ENCODE measurements at places on chromosomes 11 and 22.

DNA sequence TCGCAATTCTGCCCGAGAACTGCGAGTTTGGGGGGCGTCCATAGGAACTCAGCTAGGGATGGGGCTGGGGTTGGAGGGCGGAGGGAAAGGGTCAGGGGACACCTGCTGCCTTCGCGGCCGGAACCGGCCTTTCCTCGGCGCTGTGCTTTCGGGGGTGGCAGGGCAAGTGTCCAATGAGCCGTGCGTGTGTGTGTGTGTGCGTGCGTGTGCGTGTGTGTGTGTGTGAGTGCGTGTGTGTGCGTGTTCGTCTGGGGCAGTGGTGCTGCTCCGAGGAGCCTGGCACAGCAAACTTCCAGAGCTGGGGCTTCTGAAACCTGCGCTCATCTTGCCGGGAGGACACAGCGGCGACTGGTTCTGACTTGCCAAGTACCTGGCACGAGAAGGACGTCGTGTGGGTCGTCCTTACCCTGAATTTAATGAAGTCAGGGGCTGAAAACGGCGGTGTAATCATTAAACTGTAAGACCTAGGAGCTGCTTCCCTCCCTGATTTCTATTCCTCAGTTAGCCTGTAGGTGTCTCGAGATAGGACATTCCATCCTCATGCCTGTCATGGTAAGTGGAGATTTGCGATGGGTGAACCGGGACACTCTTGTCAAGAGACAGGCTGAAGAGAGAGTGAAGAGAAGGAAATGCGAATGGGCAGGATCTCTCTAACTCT, 27.0 kb upstream of the AMOTL1 start:
- no peak overlapping the region for H3K27ac ChIP-seq
- no peaks in the 10 kb centered on the region for H3K36me3 ChIP-seq
- peaks cover 34% of the 10 kb centered on the region for H3K27me3 ChIP-seq
- H3K4me1 ChIP-seq = peaks cover 14% of the 10 kb centered on the region

GRCh38 chr11:115476463-115477286, 27.5 kb downstream of the CADM1 start:
- H3K4me1 ChIP-seq = no peaks in the 10 kb centered on the region
- DNase-seq = no peak
- H3K36me3 ChIP-seq = no peaks in the 10 kb centered on the region
- H3K4me3 ChIP-seq = no peak overlapping the region
- no peak overlapping the region for H3K27ac ChIP-seq

DNA sequence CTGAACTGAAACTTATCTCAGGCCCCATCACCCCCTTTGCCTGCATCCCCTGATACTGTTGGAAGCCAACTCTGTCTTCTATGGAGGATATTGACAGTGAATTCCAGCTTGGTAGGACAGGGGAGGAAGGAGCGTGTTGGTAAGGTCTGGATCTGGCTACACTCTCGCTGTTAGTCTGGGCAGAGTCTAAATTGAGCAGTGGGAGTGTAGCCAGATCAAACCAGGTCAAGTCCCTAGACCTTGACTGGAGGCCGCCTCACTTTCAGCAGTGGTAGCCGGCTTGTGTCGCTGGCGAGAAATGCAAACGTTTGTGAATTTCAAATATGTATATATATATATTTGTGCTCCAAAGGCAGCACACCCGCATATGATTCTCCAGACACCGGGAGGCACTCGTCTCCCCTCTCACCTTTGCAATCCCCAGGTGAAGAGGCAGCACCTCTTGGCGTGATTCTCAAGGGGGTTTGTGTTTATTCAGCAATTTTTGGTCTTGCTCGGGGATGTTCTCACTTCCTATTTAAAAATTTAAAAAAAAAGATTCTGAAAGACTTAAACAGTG, 26.7 kb downstream of the DHCR7 start:
- H3K27ac ChIP-seq = no peak overlapping the region
- DNase-seq = no peak
- peaks cover 4% of the 10 kb centered on the region for H3K27me3 ChIP-seq
- H3K36me3 ChIP-seq = no peaks in the 10 kb centered on the region
- H3K4me3 ChIP-seq = no peak overlapping the region

DNA sequence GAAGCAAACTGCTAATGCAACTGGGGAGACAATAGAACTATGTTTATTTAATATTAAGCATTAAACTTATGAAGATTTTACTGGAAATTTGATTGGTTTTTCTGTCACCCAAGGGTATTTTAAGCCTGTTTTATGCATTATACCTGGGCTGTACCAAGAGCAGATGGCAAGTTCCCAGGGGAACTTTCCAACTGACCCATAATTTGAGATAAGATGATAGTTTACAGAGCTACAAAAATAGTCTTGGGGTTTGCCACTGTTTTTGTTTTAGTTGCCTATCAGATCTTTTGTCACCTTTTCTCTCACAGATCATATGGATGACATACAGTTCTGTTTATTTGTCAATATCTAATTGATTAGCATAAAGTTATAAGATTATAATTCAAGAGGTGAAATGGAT, 43.9 kb downstream of the PDE3B start:
- H3K27me3 ChIP-seq = no peaks in the 10 kb centered on the region
- peak overlapping the region; percentile 10 for H3K4me3 ChIP-seq
- no peak for DNase-seq
- H3K27ac ChIP-seq = no peak overlapping the region

DNA sequence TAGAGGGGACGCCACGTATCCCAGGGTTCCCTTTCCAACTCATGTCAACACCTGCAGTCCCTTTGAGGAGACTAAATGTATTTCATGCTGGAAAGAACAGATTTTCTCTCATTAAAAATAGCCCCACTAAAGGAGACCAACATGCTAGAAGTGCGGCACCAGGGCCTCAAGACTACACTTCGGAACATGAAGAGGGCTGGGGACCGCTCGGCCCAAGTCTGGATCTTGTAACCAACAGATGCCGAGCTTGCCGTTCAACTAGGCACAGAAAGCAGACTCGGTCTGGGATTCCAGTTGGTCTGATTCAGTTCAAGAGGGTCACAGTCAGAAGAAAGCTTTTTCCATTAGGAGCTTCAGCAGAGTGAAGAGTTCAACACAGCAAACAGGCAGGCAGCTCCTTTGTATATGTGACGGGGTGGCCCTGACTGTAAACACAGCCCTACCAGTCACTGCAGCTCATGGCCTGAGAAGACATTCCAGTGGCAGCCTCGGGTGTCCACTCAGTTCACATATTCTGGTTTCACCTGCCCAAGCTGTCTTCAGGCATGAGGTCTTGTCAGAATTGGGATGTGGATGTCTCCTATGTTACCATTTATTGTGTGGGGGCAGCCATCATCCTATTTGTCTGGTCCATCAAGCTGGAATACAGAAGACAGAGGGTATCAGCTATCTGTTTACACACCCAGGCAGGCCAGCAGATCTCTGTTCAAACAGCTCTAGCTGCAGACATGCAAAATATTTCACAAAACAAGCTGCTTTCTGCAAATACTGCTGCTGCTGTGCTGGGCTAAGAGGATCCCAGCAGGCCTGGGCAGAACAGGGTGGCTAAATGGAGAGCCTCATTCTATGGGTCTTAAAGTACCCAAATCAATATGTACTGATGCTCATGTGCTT, 8.8 kb downstream of the RIC8A start:
- H3K36me3 ChIP-seq = peaks cover 42% of the 10 kb centered on the region
- DNase-seq = no peak
- H3K4me1 ChIP-seq = no peaks in the 10 kb centered on the region
- no peak overlapping the region for H3K27ac ChIP-seq
- no peak overlapping the region for H3K4me3 ChIP-seq

DNA sequence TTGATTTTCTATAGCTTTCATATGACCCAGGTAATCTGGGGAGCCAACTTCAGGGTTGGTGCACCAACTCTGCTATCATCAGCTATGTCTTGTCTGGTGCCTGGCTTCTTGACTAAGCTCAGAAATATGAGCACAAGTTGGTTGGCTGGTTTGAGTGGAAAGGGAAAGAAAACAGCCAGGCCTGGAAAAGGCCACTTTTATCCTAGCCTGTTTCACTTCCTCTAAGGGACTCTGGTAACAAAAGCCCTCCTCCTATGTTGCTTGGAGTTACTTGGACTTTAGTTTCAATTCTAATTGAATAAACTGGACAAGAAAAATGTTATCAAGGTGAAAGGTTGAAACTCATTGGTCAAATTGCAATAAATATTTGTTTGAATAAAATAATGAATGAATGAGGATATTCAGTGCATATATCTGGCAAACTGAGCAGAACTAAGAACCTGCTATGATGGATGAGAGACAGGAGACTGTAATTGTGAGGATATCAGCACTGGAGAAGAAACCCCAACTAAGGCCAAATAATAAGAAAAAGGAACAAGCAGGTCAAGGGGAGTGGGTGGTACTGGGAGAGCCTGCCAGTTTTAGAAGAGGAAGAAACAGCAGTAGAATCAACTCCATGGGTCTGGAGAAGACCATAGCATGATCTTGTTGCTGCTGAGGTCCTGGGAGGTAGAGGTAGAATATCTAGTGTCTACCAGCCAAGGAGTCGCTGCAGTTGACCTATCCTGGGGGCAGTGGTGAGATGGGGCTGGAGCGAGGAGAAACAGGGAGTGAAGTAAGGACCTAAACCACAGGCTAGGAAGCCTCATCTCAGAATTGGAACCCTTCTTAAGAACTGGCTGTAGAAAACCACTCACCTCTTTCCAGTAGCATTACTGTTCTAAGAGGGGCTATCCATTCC, 8.2 kb downstream of the ROBO4 start:
- H3K27ac ChIP-seq = no peak overlapping the region
- H3K4me3 ChIP-seq = no peak overlapping the region
- no peaks in the 10 kb centered on the region for H3K4me1 ChIP-seq

GRCh38 chr11:127789927-127790326, 789.4 kb upstream of the KIRREL3 start:
- no peaks in the 10 kb centered on the region for H3K4me1 ChIP-seq
- DNase-seq = peak; percentile 2
- H3K36me3 ChIP-seq = no peaks in the 10 kb centered on the region
- H3K4me3 ChIP-seq = no peak overlapping the region

- no peak for DNase-seq
- H3K4me1 ChIP-seq = peaks cover 35% of the 10 kb centered on the region
- H3K4me3 ChIP-seq = peak overlapping the region; percentile 66
- no peak overlapping the region for H3K27ac ChIP-seq
- peaks cover 40% of the 10 kb centered on the region for H3K27me3 ChIP-seq
Observed at GRCh38 chr11:115505175-115505574, 960 bp upstream of the CADM1 start.

GRCh38 chr11:6077723-6078122, 29.8 kb upstream of the OR56B4 start:
- no peaks in the 10 kb centered on the region for H3K27me3 ChIP-seq
- no peak overlapping the region for H3K27ac ChIP-seq
- DNase-seq = no peak
- H3K4me3 ChIP-seq = no peak overlapping the region
- no peaks in the 10 kb centered on the region for H3K4me1 ChIP-seq
- no peaks in the 10 kb centered on the region for H3K36me3 ChIP-seq

DNA sequence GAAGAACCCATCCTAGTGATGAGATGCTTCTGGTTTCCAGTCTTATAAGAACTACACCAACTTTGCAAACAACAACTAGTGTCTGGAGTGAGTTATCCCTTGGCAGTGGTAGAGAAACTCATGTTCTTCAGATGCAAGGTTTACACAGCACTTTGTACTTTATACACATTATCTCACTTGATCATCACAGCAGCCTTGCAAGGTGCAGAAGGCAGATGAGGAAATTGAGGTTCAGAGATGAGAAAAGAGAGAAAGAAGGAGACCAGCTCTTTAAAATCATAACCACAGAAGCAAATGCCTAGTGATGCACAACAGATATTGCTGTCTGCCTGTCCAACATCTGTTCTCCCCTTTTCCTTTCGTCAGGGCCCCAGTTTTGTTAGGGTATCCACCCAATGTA, 16.7 kb upstream of the CD44 start:
- H3K27ac ChIP-seq = peak overlapping the region; percentile 52
- H3K4me3 ChIP-seq = peak overlapping the region; percentile 58

- H3K27me3 ChIP-seq = peaks cover 11% of the 10 kb centered on the region
- H3K4me1 ChIP-seq = peaks cover 13% of the 10 kb centered on the region
- no peaks in the 10 kb centered on the region for H3K36me3 ChIP-seq
- no peak for DNase-seq
- no peak overlapping the region for H3K4me3 ChIP-seq
Observed at GRCh38 chr22:29482253-29482652, 2.2 kb downstream of the NEFH start.

DNA sequence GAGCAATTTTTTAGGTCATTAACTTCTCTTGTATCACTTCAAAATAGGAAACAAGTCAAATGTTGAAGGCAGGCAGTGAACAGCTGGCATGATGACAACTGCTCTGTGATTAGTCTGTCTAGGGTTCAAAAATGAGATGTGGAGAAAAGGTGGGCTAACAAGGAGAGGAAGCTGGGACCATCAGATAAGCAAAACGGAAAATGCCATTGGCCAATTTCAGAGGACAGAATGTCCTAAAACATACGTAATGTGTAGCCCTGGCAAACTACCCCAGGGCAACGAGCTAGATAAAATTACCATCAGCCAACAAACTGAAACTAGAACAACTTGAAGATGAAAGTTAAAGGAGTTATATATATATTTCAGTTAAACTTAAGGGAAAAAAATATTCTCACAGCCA, 93.2 kb downstream of the RELT start:
- H3K27ac ChIP-seq = no peak overlapping the region
- no peak overlapping the region for H3K4me3 ChIP-seq
- DNase-seq = no peak
- H3K4me1 ChIP-seq = no peaks in the 10 kb centered on the region
- H3K36me3 ChIP-seq = peaks cover 3% of the 10 kb centered on the region

DNA sequence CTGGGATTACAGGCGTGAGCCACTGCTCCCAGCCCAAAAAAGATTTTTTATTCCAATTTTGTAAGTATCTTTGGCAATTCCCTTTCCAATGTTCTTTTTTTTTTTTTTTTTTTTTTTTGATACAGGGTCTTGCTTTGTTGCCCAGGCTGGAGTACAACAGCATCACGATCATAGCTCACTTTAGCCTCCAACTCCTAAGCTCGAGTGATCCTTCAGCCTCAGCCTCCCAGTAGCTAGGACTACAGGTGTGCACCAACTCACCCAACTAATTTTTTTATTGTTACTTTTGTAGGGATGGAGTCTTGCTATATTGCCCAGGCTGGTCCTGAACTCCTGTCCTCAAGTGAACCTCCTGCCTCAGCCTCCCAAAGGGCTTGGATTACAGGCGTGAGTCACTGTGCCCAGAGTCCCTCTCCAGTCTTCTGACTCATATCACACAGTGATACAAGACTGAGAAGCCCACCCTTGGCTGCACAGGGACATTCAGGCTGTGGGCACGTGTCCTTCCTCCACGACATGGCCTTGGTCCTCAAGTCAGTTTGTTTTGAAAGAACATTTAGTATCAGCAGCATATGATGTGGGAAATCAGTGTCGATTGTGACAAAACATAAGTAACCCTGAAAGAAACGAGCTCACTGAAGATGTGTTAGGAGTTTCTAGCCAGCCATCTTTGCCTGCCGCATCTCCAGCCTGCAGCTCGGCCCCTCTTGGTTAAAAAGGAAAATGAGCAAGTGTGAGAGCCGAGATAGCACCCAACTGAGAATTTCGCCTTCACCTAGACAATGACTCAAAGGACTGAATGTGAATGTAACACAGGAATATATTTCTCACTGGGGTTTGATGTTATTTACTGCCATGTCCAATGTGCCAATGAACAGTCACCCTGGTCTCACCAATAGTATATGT, 175.5 kb downstream of the MN1 start:
- no peaks in the 10 kb centered on the region for H3K4me1 ChIP-seq
- no peak for DNase-seq
